Esophagus muscularis mucosa (tissue), 4 donors: ENCODE measurements at places on chromosomes 12 and 14. TPM values are rescaled to one million over a fixed set of nuclear protein-coding genes. Genes with fewer than 3 reads are reported as not detected.

DNA sequence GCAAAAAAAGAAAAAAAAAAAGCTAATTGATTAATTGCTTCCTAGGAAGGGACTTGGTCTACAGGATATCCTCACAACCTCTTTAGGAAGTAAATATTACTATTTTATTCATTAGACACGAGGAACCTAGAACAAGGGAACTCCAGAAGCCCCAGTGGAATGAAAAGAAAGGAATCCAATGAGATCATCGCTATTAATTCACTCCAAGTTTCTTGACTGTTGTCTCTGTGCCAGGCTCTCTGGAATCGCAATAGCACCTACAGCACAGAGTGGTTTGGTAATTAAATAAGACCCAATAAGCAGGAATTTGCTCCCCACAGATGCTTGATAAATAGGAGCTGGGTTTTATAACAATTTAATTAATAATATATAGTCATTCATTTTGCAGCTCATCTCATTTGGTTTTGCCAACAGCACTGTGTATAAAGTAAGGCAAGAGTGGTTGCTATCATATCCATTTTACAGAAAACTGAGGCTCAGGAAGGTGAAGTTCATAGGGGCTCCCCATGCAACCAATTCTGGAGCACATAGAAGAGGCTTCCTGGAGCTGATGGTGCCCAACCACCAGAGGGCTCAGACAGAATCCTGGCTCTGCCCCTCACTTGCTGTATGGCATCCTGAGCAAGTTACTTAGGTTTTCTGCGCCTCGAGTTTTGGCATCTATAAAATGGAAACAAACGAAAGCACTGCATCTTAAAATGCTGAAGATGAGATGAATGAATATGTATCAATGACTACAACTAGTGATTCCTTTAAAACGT, 420.2 kb downstream of the MED13L start:
- no peak for DNase-seq
- H3K36me3 ChIP-seq: no peaks in the 10 kb centered on the region
- no peaks in the 10 kb centered on the region for H3K27me3 ChIP-seq
- H3K4me3 ChIP-seq: no peak overlapping the region
- H3K27ac ChIP-seq: no peak overlapping the region
- no peaks in the 10 kb centered on the region for H3K4me1 ChIP-seq

DNA sequence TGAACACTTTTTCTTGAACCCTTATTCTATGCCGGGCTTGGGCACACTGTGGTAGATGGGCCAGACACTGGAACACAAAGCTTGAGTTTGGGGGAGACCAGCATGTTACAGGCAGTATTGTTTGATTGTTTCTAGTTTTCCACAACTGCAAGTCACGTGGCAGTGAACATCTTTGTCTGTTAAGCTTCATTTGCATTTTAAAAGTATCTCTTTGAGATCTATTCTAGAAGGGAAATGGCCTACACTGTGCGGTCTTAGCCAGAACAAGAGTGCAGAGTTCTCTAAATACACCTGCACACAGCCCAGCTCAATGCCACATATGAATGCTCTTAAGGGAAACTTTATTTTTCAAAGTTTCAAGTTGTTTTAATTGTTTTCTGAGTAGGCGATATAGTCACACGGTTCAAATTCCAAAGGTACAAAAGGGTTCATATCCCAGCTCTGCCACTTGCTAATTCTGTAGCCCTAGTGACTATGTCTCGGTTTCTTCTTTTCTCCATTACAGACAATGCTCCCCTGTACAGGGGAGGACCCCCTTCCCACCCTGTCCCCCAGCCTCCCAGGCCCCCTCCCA, 24.9 kb downstream of the RIN3 start:
- no peak for DNase-seq
- H3K27me3 ChIP-seq: no peaks in the 10 kb centered on the region
- H3K4me3 ChIP-seq: no peak overlapping the region
- peaks cover 38% of the 10 kb centered on the region for H3K4me1 ChIP-seq
- H3K36me3 ChIP-seq: no peaks in the 10 kb centered on the region

DNA sequence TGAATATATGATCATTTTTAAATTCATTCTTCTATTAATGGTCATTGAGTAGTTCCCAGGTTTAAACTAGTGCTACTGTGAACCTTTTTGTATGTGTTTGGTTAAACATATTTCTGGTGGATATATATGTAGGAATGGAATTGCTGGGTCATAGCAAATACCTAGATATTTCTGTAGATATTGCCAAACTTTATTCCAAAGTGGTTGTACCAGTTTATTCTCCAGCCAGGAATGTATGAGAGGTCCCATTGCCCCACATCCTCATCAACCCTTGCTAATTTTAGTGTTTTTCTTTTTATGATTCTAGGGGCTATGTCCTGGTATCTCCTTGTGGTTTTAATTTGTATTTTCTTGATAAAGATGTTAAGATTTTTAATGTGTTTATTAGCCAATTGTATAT, 3.1 kb downstream of the VEZT start:
- no peaks in the 10 kb centered on the region for H3K27me3 ChIP-seq
- H3K36me3 ChIP-seq: no peaks in the 10 kb centered on the region
- no peak for DNase-seq
- H3K27ac ChIP-seq: peak overlapping the region; percentile 29
- peaks cover 62% of the 10 kb centered on the region for H3K4me1 ChIP-seq

DNA sequence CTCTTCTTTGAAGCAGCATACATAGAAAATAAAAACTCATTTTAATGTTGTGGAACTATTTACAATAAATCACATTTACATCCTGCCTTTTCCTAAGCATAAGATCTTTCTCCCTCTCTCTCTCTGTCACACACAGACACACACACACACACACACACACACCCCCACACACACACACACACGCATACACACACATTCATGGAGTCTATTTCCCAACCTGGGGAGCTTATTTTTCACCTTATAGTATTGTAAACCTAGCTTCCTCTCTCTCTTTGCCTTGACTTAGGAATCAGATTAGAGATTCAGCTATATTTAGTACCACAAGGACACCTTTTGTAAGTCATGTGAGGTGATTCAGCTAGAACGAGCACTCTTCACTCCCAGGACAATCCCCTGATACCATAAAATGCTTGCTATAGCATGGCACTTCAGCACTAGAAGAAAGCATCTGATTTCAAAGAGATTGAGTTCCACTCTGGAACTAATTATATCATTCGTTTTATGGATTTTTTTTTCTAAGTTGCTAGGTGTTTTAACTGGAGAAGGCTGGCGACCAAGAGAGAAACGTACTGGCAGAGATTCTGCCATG, 23.6 kb downstream of the TMEM30B start:
- no peaks in the 10 kb centered on the region for H3K4me1 ChIP-seq
- H3K36me3 ChIP-seq: no peaks in the 10 kb centered on the region
- no peak for DNase-seq
- H3K27me3 ChIP-seq: peaks cover 5% of the 10 kb centered on the region

- H3K36me3 ChIP-seq: no peaks in the 10 kb centered on the region
- H3K4me1 ChIP-seq: peaks cover 9% of the 10 kb centered on the region
- DNase-seq: no peak
- no peak overlapping the region for H3K27ac ChIP-seq
- no peak overlapping the region for H3K4me3 ChIP-seq
Observed at GRCh38 chr14:58878439-58879139, 240.8 kb downstream of the DACT1 start.

- H3K27me3 ChIP-seq: no peaks in the 10 kb centered on the region
- H3K36me3 ChIP-seq: no peaks in the 10 kb centered on the region
- no peak for DNase-seq
- no peak overlapping the region for H3K27ac ChIP-seq
Observed at GRCh38 chr14:51044961-51045360, 49.9 kb downstream of the TRIM9 start.

DNA sequence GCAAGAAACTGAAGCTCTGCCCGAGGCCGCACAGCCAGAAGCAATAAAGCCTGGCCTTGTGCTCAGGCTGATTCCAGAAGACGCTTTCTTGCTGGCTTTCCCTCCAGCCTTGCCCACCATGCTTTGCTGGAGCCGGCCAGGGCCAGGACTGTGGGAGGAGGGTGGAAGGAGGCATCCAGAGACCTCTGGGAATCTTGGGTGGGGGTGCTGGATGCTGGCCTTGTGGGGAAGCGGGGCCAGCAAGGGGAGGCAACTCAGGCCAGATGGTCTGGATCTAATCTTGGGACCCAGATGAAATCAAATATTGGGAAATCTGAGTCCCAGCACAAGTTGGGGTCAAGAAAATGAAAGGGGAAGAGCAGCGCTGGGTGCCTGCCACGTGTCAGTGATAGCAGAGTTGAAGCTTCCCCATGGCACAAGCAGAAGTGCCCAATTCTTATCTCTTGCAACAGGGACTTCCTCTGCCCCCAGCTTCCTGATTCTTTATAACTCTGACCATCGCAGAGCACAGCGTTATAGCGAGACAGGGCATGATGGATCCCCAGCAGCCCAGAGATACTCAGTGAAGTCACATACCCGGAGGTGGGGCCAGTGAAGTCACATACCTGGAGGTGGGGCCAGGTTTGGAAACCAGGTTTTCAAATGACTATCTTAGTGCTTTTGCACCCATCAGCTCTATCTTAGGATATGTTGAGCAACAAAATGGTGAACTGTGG, 6.4 kb upstream of the RABGGTA start:
- H3K4me1 ChIP-seq: no peaks in the 10 kb centered on the region
- H3K36me3 ChIP-seq: no peaks in the 10 kb centered on the region
- no peaks in the 10 kb centered on the region for H3K27me3 ChIP-seq
- peak overlapping the region; percentile 10 for H3K27ac ChIP-seq

DNA sequence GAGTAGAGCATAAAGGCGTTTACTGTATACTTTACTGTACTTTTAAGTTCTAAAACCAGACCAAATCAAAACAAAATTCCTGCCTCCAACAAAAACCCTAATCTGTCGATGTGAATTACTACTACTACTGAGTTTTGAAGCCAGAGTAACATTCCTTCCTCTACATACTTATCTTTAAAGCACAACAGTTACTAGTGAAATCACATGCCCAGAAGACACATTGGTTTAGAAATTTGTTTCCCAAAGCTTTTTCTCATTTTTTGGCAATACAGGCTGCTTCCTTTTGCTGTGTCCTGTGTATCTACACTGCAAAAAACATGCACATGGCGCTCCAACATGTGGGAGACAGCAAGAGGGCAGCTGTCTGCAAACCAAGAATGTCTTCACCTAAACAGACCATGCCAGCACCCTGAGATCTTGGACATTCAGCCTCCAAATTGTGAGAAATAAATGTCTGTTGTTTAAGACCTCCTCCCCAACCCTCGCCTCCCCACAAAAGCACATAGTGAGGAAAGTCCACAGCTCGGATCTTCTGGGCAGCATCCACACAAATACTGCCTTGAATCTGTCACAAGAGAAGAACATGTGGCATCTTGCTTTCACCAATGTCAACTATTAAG, 21.1 kb downstream of the SETD3 start:
- no peaks in the 10 kb centered on the region for H3K4me1 ChIP-seq
- H3K27ac ChIP-seq: no peak overlapping the region
- H3K36me3 ChIP-seq: peaks cover 17% of the 10 kb centered on the region
- H3K4me3 ChIP-seq: no peak overlapping the region
- no peak for DNase-seq

GRCh38 chr12:20144341-20144740, 224.0 kb upstream of the PDE3A start:
- no peak overlapping the region for H3K27ac ChIP-seq
- no peaks in the 10 kb centered on the region for H3K27me3 ChIP-seq
- H3K4me1 ChIP-seq: peaks cover 9% of the 10 kb centered on the region
- no peaks in the 10 kb centered on the region for H3K36me3 ChIP-seq

DNA sequence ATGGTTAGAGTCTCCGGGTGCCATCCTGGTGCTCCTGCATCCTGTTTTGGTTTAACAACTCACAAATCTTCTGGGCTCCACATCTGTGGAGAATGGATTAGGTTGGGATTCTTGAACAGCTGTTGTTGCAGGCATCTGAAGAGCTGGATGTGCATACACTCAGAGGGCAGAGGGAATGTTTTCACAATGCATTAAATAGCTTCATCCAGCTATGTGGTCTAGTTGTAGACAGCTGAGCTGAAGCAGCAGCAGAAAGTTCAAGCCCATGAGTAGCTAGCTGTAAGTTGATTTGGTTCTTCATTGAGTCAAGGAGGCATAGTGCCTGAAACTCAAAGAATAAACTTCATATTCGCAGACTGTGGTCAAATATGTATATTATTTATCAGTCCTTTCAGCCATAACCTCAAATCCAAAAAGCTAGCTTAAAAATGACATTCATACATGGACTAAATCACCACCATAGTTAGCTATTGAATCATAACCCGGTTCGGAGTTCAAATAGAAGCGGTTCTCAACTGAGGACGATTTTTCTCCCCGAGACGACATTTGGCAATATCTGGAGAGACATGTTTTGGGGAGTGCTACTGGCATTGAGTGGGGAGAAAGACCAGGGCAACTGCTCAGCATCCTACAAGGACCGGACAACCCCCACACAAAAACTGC, 858 bp upstream of the ANKRD13A start:
- peaks cover 62% of the 10 kb centered on the region for H3K4me1 ChIP-seq
- peak overlapping the region; percentile 99 for H3K4me3 ChIP-seq
- no peaks in the 10 kb centered on the region for H3K27me3 ChIP-seq
- peaks cover 7% of the 10 kb centered on the region for H3K36me3 ChIP-seq

DNA sequence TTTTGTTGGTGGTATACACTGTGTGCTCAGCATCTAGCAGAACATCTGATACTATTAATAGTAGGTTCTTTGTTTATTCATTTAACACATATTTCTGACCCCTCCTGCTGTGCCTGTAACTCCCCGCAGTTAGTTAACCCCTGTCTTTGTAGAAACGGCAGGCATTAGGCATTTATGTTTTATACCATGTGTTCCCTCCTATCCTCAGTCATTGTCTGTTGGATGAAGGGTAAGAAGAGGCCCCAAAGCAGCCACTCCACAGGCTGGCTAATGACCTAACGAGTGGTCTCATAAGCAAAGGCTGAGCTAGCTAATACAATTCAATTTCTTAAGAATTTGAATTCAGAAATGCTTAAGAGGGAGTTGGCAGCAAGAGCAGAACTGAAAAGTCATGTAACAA, 170.8 kb downstream of the TMX1 start:
- no peak overlapping the region for H3K4me3 ChIP-seq
- peaks cover 9% of the 10 kb centered on the region for H3K4me1 ChIP-seq
- H3K27me3 ChIP-seq: no peaks in the 10 kb centered on the region

DNA sequence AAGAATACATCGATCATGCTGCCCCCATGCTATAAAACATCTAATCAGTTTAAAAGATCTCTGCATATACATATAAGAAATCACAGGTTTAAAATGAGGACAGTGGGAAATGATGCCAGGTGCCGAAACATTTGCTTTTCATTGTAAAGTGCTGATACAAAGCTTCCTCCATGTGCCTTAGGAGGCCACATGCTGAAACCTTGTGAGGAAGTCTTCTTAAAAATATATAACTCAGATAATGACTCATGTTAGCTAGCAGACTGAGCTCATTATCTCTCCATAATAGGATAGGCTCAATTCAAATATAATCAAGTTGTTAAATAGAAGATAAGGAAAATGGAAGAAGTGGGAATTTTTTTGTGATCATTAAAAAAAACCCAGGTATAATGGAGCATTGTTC, 65.9 kb downstream of the RFX4 start:
- no peak overlapping the region for H3K4me3 ChIP-seq
- peak; percentile 39 for DNase-seq
- no peaks in the 10 kb centered on the region for H3K27me3 ChIP-seq
- H3K36me3 ChIP-seq: no peaks in the 10 kb centered on the region

C14orf132 gene
- total RNA-seq: 71.8 TPM

TAS2R30 gene
- 2.2 TPM for total RNA-seq

STRAP gene
- 63.9 TPM for total RNA-seq

SYCP3 gene
- total RNA-seq: not detected

LBHD2 gene
- not detected for total RNA-seq
